ENCODE measurements at places on chromosomes 2 and 18.

- no peak for DNase-seq
Observed at GRCh38 chr2:240284503-240285259, 144.2 kb upstream of the OTOS start.

DNA sequence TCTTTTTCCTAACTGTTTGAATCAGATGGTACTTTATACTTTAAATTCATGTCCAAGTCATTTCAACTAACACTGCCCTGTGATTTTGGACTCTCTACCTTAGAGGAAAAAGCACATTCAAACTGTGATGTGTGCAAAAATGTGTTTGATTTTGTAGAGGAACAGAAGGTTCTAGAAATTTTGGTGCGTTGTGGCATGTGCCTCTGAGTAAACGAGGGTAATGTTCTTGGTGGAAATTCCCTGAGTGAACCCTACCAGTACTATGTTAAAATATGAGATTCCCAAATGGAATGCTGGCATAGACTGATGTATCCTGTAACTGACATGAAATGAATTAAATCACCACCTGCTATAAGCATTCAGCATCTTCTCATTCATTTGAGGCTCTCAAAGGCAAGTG is 901.9 kb upstream of the KLHL29 start:
- no peak for DNase-seq

- no peak for DNase-seq
Observed at GRCh38 chr2:117512307-117512706, 302.2 kb upstream of the DDX18 start.

DNA sequence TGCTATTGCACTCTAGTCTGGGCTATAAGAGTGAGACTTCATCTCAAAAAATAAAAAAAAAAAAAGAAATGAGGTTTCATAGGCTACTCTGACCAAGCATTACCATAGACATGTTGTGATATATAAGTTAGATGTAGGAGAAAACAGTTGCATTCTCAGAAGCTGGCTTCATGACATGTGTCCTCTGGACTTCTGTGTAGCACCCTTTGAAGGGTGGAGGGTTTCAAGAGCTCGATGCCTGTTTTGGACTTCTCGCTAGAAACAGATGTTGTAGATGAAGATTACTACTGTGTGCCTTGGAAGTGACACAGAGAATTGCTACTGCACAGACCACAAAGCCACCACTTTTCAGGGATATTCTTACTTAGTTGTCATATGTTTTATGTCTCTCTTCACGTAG is 91.0 kb downstream of the TMEM247 start:
- no peak for DNase-seq

DNA sequence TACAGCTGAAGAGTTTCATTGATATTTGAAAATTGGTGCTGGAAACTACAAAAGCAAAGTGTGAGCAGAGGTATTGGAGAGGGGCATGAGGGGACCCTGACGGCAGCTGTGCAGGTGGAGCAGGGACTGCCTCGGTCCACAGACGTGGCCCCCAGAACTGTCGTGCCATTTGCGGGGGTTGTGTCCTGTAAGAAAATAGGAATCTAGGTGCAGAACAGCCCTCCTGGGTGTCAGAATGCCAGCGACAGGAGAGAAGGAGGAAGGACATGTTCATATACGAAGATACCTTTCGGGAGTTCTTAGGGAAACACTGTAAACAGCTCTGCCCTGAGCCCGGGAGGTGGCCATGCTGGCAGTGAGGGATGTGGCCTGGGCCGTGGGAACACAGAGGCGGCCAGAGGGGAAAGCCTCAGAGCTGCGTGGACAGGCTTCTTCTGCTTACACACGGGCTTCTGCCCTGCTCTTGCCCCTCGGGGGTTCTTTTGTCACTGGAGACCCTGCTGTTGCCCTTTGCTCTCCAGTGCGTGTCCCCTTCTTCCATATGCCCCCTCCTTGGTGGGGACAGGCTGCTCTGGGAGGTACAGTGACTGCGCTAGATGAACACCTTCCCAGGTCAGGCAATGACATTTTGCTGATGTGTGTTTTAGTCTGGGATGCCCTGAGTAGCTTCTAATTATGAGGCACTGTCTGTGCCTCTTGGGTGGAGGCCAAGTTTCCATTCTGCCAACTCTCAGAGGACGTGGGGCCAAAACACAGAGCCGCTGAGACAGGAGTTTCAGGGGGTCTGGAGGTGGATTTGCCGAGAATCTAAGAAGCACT is 81.9 kb upstream of the TXNDC2 start:
- DNase-seq = no peak

DNA sequence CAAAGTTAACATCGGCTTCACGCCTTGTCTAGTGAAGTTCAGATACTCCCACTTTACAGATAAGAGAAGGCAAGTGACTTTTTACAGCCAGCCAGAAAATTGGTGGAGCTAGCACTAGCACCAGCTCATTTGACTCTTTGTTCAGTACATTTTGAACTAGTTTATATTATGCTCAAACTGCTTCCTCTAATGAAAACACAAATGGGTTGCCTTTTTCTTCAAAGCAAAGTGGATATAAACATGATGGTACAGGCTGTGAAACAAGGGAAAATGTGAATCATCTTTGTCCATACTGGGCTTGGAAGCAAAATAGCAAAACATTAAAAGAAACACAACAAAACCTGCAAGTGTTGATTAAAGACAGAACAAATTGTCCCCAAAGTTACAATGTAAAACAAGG is 99.6 kb upstream of the LHCGR start:
- DNase-seq = no peak

DNA sequence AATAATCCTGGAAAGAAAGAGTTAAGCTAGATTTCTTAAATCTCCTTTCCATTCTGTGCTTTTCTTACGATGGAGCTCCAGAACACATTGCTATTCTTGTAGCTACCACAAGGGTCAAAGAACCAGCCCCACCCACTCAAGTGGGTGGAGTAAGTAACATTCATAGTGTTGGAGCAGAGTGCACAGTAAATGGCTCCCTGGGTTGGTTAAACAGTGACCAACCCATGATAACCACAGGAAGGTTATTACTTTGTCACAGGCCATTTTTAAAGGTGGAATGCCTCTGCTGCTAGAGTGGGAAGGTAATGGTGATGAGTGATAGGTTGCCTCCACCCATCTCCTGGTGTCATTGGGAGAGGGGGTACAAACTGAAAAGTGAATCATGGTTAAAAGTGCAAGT is 13.9 kb downstream of the ARPC2 start:
- no peak for DNase-seq

GRCh38 chr18:79798999-79799370 is 1.2 kb downstream of the KCNG2 start:
- DNase-seq = no peak

DNA sequence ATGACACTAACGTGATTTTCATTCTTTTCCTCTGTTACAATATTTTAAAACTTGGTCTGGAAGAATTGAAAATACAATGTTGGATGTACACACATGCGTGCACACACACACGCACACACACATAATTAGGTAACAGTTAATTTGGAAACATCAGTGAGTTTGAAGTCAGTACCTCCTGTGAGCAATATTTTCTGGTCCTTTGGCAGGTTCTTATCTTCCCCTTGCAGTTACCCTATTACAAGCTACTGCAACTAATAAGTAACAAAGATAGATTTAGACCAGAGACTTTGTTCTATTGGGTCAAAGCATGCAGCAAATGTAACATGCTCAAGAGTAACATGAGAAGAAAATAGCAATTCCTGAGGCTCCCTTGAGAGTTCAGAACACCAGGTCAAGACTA is 73.3 kb downstream of the ZNF385B start:
- no peak for DNase-seq

DNA sequence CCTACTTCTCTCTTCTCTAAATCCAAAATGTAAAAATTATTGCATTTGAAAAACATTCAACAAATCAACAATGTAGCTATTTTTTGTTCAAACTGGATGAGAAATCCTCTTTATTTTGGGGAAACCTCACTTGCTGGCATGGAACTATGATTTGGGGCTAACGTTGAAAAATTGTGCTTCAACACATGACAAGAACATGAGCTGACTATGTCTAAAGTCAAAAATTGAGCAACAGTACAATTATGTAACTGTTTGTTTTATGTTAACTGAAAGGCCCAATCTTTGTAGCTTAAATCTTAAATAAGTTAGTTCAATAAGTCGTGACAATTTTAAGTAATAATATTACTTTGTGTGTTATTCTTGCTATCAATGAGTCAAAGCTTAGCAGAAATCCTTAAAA is 67.3 kb downstream of the TMEFF2 start:
- no peak for DNase-seq

GRCh38 chr18:36331521-36331971 is 34.0 kb downstream of the FHOD3 start:
- no peak for DNase-seq

DNA sequence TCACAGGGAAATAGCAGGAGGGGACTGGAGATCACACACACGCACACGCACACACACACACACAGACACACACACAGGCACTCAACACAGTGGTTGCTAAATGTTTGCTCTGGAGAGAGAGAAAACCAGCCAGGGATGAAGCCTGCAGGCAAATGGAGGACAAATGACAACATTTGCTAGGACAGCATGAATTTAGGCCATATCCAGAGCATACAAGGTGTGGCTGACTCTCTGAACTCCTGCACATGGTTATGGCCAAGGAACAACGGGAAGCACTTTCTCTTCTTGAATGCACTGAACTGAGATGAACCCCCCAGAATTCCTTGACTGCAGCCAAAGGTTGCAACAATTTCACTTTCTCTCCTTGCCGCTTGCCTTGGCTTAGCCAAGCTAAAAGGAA is 230.0 kb upstream of the RASGRP3 start:
- no peak for DNase-seq

GRCh38 chr2:17583646-17584045 is 43.1 kb downstream of the VSNL1 start:
- DNase-seq = no peak

DNA sequence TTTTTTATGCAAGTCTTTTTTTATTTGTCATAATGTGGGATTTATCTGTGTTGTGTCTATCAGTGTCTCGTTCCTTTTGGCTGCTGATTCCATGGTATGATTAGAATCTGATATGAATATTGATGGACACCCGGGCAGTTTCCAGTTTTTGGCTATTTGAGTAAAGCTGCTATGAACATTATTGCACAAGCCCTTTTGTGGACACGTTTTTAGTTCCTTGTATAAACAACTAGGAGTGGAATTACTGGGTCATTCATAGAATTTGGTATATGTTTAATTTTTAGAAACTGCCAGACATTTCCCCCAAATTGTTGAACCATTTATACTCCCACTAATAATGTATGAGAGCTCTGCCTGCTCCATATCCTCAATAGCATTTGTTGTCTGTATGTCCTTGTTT is 26.6 kb downstream of the HK2 start:
- no peak for DNase-seq

GRCh38 chr2:235694721-235695601 is 201.1 kb downstream of the AGAP1 start:
- no peak for DNase-seq

DNA sequence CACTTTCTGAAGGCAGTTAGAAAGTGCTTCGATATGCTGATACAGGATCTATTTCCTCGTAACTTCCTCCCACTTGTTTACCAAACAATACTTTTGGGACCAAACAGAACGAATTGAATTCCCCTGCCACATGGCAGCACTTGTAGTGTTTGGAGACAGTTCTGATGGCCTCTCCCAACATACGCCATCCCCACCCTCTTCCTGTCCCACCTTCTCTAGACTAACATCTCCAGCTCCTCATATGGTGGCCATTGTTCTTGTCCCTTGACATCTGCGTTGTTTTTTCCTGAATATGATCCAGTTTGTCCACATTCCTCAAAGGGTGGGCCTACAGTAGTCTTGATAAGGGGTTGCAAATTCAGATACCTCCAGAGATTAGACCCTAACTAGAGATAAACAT is 53.4 kb upstream of the ANKRD44 start:
- DNase-seq = no peak

- DNase-seq = no peak
Observed at GRCh38 chr2:66481100-66481549, 46.2 kb downstream of the MEIS1 start.

DNA sequence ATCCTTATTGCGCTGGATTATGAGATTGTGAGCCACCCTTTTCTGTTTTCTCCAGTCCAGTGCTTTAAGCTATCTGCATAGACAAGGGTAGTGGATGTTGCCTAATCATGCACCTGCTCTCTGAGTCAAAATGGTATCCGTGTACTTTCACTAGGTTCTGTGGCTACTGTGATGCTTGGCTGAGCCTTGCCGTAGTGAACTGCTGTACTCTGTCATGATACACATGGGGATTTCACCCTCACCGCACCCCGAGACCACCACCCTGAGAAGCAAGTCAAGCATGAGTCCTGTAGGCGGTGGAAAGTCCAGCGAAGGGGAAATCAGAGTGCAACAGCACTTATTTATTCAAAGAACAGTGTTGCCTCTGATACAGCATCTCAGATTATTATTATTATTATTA is 55.0 kb downstream of the ARHGAP25 start:
- DNase-seq = no peak

DNA sequence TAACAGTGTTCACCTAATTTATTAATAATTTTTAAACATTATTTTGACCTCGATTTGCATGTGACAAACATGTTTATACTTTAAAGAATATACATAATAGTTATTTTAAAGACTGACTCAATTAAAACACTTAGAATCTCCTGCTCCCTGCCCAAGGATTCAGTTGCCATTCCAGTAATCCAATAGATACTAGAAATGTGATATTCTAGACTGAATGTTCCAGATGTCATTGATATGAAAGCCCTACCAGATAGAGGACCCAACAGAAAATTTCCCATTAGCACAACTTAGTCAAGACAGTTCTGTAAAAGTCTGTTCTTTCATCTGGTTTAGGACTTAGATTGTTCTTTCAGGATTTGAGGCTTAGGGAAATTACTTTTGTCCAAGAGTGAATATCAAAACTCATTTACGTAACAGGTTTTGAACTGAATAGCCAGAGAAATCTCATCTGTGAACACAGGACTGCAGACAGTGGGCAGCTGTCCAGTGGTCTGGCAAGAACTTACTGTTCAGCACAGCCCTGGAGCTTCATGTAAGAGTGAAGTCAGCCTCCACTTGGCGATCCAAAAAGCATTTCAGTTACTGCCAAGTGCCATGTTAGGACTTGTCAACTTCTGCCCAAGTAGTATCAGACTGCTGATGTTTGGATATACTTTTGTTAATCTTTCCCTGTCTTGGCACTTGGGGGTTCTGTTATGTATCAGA is 77.5 kb downstream of the OSBPL6 start:
- no peak for DNase-seq

GRCh38 chr2:127011231-127011661 is 95.7 kb downstream of the BIN1 start:
- no peak for DNase-seq

DNA sequence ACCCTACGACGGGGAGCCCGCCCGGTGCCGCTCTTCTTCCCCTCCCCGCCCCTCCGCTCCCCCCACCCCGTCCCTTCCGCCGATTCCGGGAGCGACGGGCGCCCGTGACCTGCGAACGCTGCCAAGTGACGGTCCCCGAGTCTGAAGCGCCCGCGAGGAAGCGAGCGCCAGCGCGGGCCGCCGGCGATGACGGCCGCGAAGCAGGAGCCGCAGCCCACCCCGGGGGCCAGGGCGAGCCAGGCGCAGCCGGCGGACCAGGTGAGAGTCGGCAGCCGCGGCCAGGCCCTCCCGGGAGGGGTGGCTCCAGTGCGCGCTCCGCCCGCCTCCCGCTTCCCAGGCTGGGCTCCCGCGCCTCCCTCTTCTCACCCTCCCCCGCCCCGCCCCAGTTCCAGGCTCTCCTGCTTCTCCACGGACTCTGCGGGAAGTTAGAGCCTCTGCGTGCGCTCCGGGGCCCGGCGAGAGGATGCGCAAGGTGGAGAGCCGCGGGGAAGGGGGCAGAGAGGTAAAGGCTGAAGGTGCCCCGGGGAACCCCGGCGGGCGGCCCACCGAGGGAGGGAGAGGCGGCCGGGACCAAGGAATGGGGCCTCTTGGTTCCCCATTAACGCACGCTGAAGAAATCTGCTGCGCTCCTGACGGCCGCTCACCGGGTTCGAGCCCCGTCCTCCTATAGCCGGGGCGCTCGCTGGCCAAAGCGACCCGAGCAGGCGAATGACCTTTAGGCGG is 719.5 kb downstream of the DPP10 start:
- DNase-seq = no peak
